Activated T-helper 1 cell treated with anti-CD3 and anti-CD28 coated beads, Interleukin-12 subunit alpha, Interleukin-12 subunit beta, Interleukin-2, Interleukin-4 antibody, amounts not matched to agents 30 ng/mL and 10 ng/mL and 1 ng/mL, durations not matched to agents 14 hours and 24 hours and 36 hours (primary cell): ENCODE measurements at places on chromosomes 2 and 18.
A peak's percentile ranks its signal among the peaks of the same experiment; 100 is the strongest.

GRCh38 chr2:156489750-156490465 is 53.7 kb downstream of the GPD2 start:
- H3K27me3 ChIP-seq: no peaks in the 10 kb centered on the region
- peaks cover 7% of the 10 kb centered on the region for H3K36me3 ChIP-seq
- peak overlapping the region; percentile 31 for H3K4me3 ChIP-seq
- H3K4me1 ChIP-seq: peaks cover 68% of the 10 kb centered on the region
- DNase-seq: no peak
- peak overlapping the region; percentile 68 for H3K27ac ChIP-seq

DNA sequence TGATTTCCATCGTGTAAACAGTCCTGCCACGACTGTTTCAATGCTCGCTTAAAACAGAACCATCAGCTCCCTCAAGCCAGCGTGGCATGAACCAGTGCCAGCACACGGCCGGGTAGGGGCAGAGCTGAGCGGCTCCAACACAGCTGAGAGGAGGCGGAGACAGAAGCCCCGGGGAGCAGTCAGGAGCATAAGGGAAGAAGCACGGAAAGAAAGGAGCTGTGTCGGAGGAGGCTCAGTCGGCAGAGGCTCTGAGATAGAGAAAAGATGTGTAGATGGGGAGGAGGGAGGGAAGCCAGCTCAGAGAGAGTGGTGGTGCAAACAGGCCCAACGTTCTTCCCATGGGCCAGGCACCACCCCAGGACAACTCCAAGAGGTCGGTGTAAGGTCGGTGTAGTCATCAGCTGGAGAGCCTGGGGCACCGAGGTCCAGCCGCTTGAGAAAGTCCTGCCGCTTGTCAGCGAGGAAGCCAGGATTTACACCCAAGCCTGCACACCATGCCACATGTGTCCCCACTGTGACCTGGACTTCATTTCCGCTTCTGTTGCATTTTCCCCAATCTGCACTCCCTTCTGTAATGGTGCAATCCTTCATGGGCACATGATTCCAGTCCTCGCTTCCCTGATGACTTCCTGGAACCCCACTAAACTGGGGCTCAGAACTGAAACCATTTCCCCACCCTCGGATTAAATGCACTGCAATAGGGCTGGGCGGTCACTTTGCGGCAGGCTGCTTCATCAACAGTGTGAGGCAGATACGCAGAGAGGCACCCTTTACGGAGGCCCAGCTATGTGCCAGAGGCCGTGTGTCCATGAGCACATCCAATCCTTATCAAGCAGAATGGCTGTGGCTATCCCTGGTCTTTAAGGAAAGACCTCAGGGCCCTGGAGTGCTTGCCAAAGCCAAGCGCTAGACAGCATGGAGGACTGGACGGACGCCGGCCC is 43.5 kb downstream of the CYP27C1 start:
- H3K27me3 ChIP-seq: peaks cover 2% of the 10 kb centered on the region
- no peaks in the 10 kb centered on the region for H3K4me1 ChIP-seq
- H3K36me3 ChIP-seq: no peaks in the 10 kb centered on the region
- no peak overlapping the region for H3K4me3 ChIP-seq
- H3K27ac ChIP-seq: no peak overlapping the region
- DNase-seq: no peak

DNA sequence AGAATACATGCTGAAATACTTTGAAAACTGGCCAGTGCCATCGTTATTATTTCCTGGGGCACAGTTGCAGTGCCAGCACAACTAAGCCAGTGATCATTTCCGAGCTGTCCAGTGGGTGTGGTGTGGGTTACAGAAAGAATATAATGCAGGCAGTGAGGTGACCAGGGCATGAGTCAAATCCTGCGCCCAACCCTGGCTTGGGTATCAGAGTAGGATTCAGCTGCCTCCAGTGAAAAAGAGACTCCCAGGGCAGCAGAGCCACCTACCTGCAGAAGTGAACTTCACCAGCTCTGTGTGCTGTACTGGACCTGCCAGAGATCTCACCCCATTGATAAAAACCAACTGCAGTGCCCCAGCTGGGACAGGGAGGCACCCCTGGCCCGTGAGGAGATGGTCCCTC is 18.0 kb downstream of the SLC9A2 start:
- H3K4me1 ChIP-seq: peaks cover 3% of the 10 kb centered on the region
- H3K27me3 ChIP-seq: peaks cover 8% of the 10 kb centered on the region
- H3K36me3 ChIP-seq: no peaks in the 10 kb centered on the region
- DNase-seq: no peak

- no peak overlapping the region for H3K27ac ChIP-seq
- H3K27me3 ChIP-seq: no peaks in the 10 kb centered on the region
- no peaks in the 10 kb centered on the region for H3K4me1 ChIP-seq
- H3K4me3 ChIP-seq: no peak overlapping the region
- no peaks in the 10 kb centered on the region for H3K36me3 ChIP-seq
- DNase-seq: no peak
These were observed 754.1 kb upstream of the SLC8A1 start for GRCh38 chr2:41206004-41206403.

GRCh38 chr2:121626777-121627524 is 22.3 kb downstream of the CLASP1 start:
- H3K27ac ChIP-seq: no peak overlapping the region
- H3K4me1 ChIP-seq: no peaks in the 10 kb centered on the region
- DNase-seq: no peak
- no peak overlapping the region for H3K4me3 ChIP-seq
- no peaks in the 10 kb centered on the region for H3K27me3 ChIP-seq

GRCh38 chr2:133266926-133267590 is 301.2 kb downstream of the NCKAP5 start:
- H3K27ac ChIP-seq: no peak overlapping the region
- no peaks in the 10 kb centered on the region for H3K36me3 ChIP-seq
- H3K4me3 ChIP-seq: no peak overlapping the region
- peaks cover 17% of the 10 kb centered on the region for H3K27me3 ChIP-seq
- no peaks in the 10 kb centered on the region for H3K4me1 ChIP-seq
